Epithelial cell of umbilical artery (primary cell): ENCODE measurements at places on chromosomes 4 and X. TPM values are rescaled to one million over a fixed set of nuclear protein-coding genes. Genes with fewer than 3 reads are reported as not detected.

The ARL9 gene
- total RNA-seq = under 0.01 TPM in 1 of 2 replicates, not detected in the other

The ADGRG4 gene
- not detected in 2 replicates for total RNA-seq

The NEIL3 gene
- total RNA-seq = 7.1 and 10.2 TPM in 2 replicates

The CEP135 gene
- total RNA-seq = 7.5 and 10.6 TPM in 2 replicates

The APBB2 gene
- 93.9 and 134 TPM in 2 replicates for total RNA-seq

The ZDHHC15 gene
- total RNA-seq = not detected in 2 replicates

The NEXMIF gene
- total RNA-seq = not detected in 2 replicates

The ACSL1 gene
- total RNA-seq = 16.6 and 18.2 TPM in 2 replicates

The MAMLD1 gene
- 0.32 and 0.91 TPM in 2 replicates for total RNA-seq

The CAPN6 gene
- not detected in 2 replicates for total RNA-seq

The LRCH2 gene
- total RNA-seq = 4.2 and 5.8 TPM in 2 replicates

The TGIF2LX gene
- total RNA-seq = not detected in 2 replicates

The HTN3 gene
- total RNA-seq = not detected in 2 replicates

The CFAP99 gene
- total RNA-seq = not detected in 2 replicates

The PRR32 gene
- not detected in 2 replicates for total RNA-seq

The TASL gene
- total RNA-seq = not detected in 2 replicates

The SERTM2 gene
- 2.3 TPM in 1 of 2 replicates, not detected in the other for total RNA-seq

The TLR8 gene
- not detected in 2 replicates for total RNA-seq

The ENPP6 gene
- total RNA-seq = not detected in 2 replicates

The IL21 gene
- total RNA-seq = not detected in 2 replicates

The CDK16 gene
- total RNA-seq = 67.9 and 72.2 TPM in 2 replicates

The CCDC110 gene
- total RNA-seq = under 0.01 and 0.46 TPM in 2 replicates

The RAB39B gene
- under 0.01 and 0.15 TPM in 2 replicates for total RNA-seq

The FGF16 gene
- 3.5 and 5.8 TPM in 2 replicates for total RNA-seq

The BANK1 gene
- total RNA-seq = under 0.01 TPM in 1 of 2 replicates, not detected in the other

The ZMAT1 gene
- total RNA-seq = 0.97 and 1.5 TPM in 2 replicates

The SYTL4 gene
- total RNA-seq = 20.4 and 33.1 TPM in 2 replicates

The FAM53A gene
- total RNA-seq = 0.65 and 2.1 TPM in 2 replicates

The ADH7 gene
- total RNA-seq = not detected in 2 replicates

The MAGEA10 gene
- not detected in 2 replicates for total RNA-seq

The SLC10A4 gene
- under 0.01 and 0.30 TPM in 2 replicates for total RNA-seq

The ANKRD17 gene
- 38.0 and 47.1 TPM in 2 replicates for total RNA-seq

The CRMP1 gene
- total RNA-seq = not detected in 2 replicates

The RENBP gene
- 1.9 and 7.9 TPM in 2 replicates for total RNA-seq

The GABRQ gene
- total RNA-seq = not detected in 2 replicates

The HEPH gene
- total RNA-seq = under 0.01 and 0.15 TPM in 2 replicates

The RRAGB gene
- 10.4 and 21.1 TPM in 2 replicates for total RNA-seq

The AR gene
- under 0.01 and 0.15 TPM in 2 replicates for total RNA-seq

The NPY5R gene
- not detected in 2 replicates for total RNA-seq

The GATA1 gene
- total RNA-seq = not detected in 2 replicates

The MAGEC1 gene
- total RNA-seq = not detected in 2 replicates

The CABS1 gene
- not detected in 2 replicates for total RNA-seq

The VSIG4 gene
- total RNA-seq = not detected in 2 replicates

The RAPGEF2 gene
- total RNA-seq = 61.4 and 64.0 TPM in 2 replicates

The WAS gene
- 0.46 TPM in 1 of 2 replicates, not detected in the other for total RNA-seq

The KCTD8 gene
- not detected in 2 replicates for total RNA-seq

The ADH1B gene
- total RNA-seq = 0.65 and 1.2 TPM in 2 replicates

The TCP11X2 gene
- total RNA-seq = not detected in 2 replicates

The XAGE1B gene
- total RNA-seq = not detected in 2 replicates
